Activated gamma-delta T cell treated with Interleukin-2 at 50 U/mL for 16 hours (primary cell): ENCODE measurements at places on chromosomes 2 and 18.

DNA sequence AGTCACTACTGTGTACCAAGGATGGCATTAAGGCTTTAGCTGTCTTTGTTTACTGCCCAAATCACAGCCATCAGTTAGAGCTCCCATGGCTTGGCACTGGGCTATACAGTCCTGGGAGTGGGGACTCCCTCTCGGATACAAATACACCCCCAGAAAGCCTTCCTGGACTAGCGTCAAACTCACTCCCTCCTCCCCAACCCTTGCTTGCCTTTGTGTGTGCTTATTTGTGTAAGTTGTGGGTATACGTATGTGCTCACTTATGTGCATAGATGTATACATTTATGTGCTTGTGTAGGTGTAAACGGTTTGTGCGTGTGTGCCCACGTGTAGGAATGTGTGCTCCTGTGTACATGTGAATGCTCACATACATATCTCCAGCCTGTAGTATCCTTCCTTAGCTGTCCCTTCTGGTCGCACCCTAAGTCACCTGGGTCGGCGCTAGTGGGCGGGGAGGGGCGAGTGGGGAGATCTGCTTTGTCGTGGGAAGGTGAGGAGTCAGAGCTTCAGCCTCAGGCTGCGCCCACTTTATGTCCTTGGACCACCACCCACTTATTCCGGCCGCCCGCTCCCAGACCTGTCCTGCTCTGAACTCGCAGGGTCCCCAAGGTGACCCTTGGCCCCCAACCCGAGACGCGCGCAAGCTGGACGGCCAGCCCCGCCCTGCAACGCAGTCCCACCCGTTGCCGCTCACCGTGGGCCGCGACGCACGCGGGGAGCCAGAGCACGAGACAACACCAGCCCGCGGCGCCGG, 461 bp downstream of the PRADC1 start:
- DNase-seq: peak; percentile 26

DNA sequence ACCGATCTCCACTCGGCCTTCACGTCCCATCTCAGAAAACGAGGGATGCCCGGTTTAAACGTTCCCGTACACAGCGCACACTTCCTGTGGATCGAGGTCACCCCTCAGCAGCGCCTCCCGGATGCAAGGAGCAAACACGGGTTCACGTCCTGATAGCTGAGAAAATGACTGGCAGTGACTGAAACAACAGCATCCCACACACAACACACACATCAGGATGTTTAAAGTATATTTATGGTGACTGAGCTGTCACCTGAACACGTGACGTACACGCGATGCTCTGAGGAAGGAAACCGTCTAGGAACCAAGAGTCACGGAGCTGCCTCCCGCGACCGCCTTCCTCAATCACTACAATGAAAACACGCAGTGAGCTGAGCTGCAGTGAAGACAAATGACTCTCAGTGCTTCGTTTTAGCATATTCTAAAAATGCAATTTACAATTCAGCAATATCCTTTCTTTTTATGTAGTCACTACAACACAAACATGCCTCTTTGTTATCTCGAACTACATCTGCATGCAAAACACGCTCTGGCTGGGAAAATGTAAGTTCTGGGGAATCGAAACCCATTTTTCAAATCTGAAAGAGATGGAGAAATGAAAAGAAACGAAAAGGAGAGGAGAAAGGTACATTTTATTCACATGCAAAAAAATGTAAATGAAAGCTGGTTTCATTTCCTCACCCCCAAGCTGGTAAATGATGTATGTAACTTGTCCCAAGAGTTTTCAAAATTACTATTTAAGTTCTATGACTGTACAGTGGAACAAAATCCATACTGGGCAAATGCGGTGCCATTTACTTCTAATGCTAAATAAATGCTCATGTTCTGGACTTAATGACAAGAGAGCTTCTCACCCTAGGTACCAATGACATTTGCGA, 19.8 kb downstream of the HDAC4 start:
- peak; percentile 51 for DNase-seq

DNA sequence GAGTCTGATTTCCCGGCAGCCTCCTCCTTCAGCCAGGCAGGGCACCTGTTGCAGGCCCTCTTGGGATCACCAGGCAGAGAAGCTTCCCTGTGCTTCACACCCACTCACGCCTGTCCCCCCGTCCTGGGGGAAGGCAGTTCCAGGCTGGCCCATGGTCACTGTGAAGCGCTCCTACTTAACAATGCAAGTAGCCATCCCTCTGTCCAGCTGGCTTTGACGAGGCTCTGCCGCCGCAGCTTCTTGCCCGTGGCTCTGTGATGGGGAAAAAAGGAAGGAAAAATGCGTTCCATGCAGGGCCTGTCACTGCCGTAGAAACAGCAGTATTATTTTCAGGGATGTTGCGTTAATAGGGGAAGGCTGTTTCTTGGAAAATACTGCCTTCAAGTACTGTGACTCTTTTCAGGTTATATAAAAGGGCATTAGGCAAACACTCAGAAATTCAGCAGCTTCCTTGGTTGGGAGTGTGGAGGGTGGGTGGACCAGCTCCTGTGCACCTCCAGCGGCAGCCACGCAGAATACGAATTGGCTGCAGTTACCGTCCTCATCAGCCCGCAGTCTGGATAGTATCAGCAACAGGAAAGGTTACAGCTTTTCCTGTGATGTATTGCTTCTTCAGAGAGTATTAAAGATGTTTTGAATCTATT, 232.3 kb downstream of the KLHL29 start:
- DNase-seq: no peak

DNA sequence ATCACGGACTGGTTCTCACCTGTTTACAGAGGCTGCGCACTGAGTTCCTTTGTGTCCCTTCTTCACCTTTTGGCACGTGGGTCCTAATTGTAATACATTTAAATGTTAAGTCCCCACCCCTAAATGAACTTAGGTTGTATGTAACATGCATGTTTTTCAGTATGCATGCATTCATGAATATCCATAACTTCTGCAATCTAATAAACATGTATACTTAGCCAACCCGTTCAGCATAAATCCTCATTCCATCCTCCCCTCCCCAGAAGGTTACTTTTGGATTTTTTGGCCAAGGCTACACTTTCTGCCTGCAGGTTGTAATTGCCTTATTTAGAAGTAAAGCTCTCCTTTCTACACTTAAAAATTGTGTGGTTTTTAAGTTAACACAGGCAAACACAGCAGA, 314.7 kb downstream of the SUCLG1 start:
- DNase-seq: no peak

DNA sequence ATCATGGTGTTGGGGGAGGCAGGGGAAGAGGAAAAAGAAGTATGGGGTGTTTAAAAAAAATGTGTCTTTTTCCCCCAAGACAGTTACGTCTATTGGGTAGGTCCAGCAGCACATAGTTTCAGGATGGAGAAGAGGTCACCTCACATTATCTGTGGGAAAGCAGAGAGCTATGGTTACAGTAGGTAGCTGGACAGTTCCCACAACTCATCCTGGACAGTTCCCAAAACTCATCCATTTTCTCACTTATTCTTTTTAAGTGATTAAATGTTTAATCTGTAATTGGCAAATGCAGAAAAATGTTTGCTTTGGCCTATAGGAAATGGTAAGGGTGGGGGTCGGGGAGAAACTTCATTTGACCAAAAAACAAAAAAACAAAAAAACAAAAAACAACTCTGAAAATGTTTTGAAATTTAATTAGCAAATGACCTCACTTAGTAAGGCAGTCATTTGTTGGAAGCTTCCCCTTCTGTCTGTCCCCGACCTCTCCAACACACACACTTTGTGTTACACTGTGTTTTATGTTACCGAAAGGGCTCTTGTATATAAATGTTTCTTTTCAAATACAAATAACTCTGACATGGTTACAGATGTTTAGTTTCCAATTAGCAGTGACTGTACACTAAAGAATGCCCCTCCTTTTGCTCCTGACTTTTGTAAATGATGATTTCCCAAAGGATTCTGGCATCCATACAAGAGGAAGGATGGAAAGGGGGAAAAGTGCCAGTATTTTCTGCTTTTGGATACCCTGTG, 173.3 kb upstream of the ZFP36L2 start:
- no peak for DNase-seq

- no peak for DNase-seq
Measured at GRCh38 chr2:14398641-14399040, 233.9 kb upstream of the LRATD1 start.

- no peak for DNase-seq
Measured at GRCh38 chr2:109436610-109437225, 177.0 kb downstream of the SEPTIN10 start.

DNA sequence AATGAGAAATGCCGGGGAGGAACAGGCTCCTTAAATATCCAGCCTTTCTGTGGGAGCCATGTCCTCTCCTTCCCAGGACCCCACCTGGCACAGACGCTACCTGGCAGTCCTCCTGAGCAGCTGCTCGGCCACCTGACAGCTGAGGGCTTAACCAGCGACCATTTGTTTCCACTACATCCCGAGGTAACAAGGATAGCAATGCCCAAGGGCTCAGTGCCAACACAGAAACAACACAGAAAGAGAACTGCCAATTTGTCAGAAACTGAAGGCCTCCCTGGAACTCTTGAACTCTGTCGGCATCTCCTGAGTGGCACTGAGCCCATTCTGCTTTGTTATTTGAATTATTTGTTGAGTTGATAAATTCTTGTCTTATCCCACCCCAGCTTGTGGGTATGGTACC, 122.2 kb upstream of the ARHGAP28 start:
- DNase-seq: no peak

- no peak for DNase-seq
Measured at GRCh38 chr18:59820663-59821062, 79.1 kb upstream of the PMAIP1 start.

DNA sequence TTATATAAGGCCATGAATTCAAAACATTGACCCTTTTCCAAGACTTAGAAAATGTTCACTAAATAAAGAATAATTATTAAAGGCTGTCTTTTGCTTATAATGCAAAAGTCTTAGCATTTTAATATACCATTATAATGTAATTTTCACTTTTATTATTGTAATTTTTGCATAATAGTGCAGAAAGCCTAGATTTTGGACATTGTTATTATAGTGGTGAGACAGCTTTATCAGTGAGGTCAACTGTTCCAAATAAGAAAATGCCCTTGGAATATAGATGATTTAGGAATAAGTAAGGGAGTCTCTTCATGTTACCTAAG, 56.6 kb downstream of the ATIC start:
- DNase-seq: no peak

- DNase-seq: no peak
Measured at GRCh38 chr2:98503481-98504105, 58.9 kb downstream of the INPP4A start.

DNA sequence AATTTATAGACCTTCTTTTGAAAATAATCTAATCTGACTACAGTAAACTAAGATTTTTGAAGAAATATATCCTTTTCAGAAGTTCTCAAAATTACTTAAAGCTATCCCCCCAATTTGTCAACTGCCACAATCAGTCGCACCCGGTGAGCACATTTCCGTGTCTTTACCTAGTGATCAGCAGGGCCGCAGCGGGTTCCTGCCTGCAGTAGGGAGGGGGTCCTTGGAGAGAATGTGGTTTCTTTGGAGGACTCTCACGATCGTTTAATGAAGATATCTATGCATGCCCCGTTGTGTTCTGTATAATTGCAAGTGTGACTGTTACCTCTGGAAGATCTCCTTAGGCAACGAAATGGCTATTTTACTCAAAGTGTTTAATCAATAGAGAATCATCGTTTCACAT, 251.9 kb upstream of the RAB12 start:
- no peak for DNase-seq

DNA sequence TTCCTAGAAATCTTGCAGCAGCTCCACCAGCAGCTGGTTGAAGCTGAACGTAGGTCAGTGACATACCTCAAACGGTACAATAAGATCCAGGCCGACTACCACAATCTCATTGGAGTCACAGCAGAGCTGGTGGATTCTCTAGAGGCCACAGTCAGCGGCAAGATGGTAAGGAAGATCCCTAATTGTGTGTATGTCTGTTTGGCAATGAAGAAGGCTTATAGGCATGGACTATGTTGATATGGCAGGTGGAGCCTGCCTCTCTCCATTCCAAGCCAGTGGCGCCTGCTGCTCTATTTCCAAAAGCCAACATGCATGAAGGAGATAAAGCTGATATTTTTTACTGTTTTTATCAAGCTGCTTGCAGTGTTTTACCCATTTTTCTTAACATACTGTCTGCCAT, 36.8 kb downstream of the ARMC9 start:
- DNase-seq: no peak

GRCh38 chr2:42916324-42916723, 123.9 kb upstream of the HAAO start:
- no peak for DNase-seq

DNA sequence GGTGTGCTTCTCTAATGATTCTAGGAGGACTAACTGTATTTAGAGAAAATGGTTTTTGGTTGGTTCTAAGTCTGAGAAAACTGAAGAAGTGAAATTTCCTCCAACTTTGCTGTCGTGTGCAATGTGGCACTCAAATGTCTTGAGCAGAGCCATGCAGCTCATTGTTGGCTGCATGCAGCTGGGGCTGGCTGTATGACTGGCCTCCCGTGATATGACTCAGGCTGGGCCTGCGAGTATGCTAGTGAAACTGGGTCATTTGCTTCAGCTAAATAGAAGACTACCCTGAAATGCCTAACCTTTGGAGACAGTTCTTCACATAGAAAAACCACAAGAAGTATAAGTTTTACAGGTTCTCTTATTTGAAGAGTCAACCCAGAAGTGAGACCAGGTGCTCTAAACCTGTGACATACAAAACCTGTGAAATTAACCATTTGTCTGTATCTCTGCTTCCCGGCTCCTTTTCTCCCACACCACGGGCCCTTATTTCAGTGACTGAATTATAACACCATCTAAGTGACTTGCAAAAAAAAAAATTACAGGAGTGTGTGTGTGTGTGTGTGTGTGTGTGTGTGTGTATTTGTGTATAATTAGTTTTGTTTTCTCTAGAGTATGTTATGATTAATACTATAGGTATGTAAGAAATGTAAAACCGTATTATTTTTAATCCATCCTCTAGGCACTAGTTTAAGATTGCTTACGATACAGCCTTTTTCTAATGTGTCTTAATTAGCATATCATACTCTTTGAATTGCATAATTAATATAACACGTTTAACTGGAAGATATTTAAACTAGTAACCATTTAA, 15.9 kb downstream of the POLI start:
- peak; percentile 24 for DNase-seq

- no peak for DNase-seq
Measured at GRCh38 chr2:6425032-6425431, 440.7 kb downstream of the CMPK2 start.

DNA sequence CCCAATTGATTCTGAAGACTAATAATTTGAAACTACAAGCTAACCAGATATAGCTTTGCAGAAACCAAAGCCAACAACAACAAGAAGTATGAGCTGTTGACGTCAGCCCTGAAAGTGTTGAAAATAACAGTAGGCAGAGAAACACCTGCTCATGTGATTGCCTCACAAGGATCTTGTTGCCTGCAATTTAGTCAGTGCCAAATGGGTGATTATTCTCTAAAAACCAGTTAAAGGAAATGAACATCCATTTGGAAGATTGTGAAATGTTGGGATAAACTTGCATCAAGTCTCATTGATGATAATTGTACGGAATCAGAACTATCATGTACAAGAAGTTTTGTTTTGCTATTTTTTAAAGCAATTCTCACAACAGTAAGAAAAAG, 2.8 kb downstream of the CYTIP start:
- DNase-seq: peak; percentile 43

GRCh38 chr18:36942264-36942663, 113.3 kb downstream of the KIAA1328 start:
- no peak for DNase-seq

- no peak for DNase-seq
Measured at GRCh38 chr2:127651381-127651809, 5.4 kb downstream of the GPR17 start.
